WTC11 (cell line): ENCODE measurements at places on chromosomes 5 and 9. TPM values are rescaled to one million over a fixed set of nuclear protein-coding genes. Genes with fewer than 3 reads are reported as not detected.

The KIF4B gene
- total RNA-seq, result 0.07 to 0.09 TPM in 2 of 3 replicates, not detected in the other

The SLC23A1 gene
- total RNA-seq, result not detected in 3 replicates

The SLC34A3 gene
- total RNA-seq, result 0.13 to 0.23 TPM (median 0.14 TPM) in 3 replicates

The GZMA gene
- total RNA-seq, result not detected in 3 replicates

The PHF24 gene
- 0.34 to 0.59 TPM (median 0.53 TPM) in 3 replicates for total RNA-seq

The MLANA gene
- not detected in 3 replicates for total RNA-seq

The DAB2 gene
- total RNA-seq, result 3.8 to 7.2 TPM (median 3.9 TPM) in 3 replicates

The NSMF gene
- total RNA-seq, result 61.6 to 63.7 TPM (median 61.9 TPM) in 3 replicates

The AGXT2 gene
- total RNA-seq, result not detected in 3 replicates

The CCDC192 gene
- 0.52 to 0.69 TPM (median 0.53 TPM) in 3 replicates for total RNA-seq

The FNBP1 gene
- total RNA-seq, result 38.1 to 43.6 TPM (median 38.4 TPM) in 3 replicates

The SLC6A7 gene
- 0.04 TPM in 1 of 3 replicates, not detected in the others for total RNA-seq

The FCN2 gene
- total RNA-seq, result not detected in 3 replicates
